Subcutaneous preadipocyte (primary cell): ENCODE measurements at places on chromosomes 16 and 17. TPM values are rescaled to one million over a fixed set of nuclear protein-coding genes. Genes with fewer than 3 reads are reported as not detected.

PPP1R1B gene
- total RNA-seq = 0.37 TPM in 1 of 2 replicates, not detected in the other

ASGR2 gene
- not detected in 2 replicates for total RNA-seq

FOXC2 gene
- 1.1 and 4.5 TPM in 2 replicates for total RNA-seq

C1QTNF1 gene
- total RNA-seq = 27.2 and 40.8 TPM in 2 replicates

CMTM2 gene
- not detected in 2 replicates for total RNA-seq

CCL1 gene
- not detected in 2 replicates for total RNA-seq

APOH gene
- not detected in 2 replicates for total RNA-seq

ZP2 gene
- not detected in 2 replicates for total RNA-seq

MFAP4 gene
- total RNA-seq = 1.2 and 3.7 TPM in 2 replicates

ABCC11 gene
- under 0.01 and 0.39 TPM in 2 replicates for total RNA-seq

SLC35G6 gene
- not detected in 2 replicates for total RNA-seq

WWP2 gene
- total RNA-seq = 19.1 and 30.5 TPM in 2 replicates

KRTAP1-5 gene
- 1.1 and 1.6 TPM in 2 replicates for total RNA-seq

TBC1D3E gene
- total RNA-seq = not detected in 2 replicates

FAM83G gene
- 5.5 and 11.7 TPM in 2 replicates for total RNA-seq

MRPL10 gene
- 40.3 and 41.9 TPM in 2 replicates for total RNA-seq

CNTNAP4 gene
- under 0.01 TPM in 2 replicates for total RNA-seq

ATF7IP2 gene
- 2.5 and 4.0 TPM in 2 replicates for total RNA-seq

CA5A gene
- total RNA-seq = not detected in 2 replicates

NME1 gene
- total RNA-seq = 156 and 164 TPM in 2 replicates

SLC25A11 gene
- total RNA-seq = 50.0 and 50.2 TPM in 2 replicates

KRT28 gene
- not detected in 2 replicates for total RNA-seq

TP53TG3 gene
- 1.4 TPM in 1 of 2 replicates, not detected in the other for total RNA-seq

TMEM235 gene
- total RNA-seq = not detected in 2 replicates

CHST5 gene
- total RNA-seq = 0.20 and 0.73 TPM in 2 replicates

RCVRN gene
- under 0.01 TPM in 1 of 2 replicates, not detected in the other for total RNA-seq

MYOCD gene
- total RNA-seq = not detected in 2 replicates

SEC14L5 gene
- total RNA-seq = 0.59 and 1.1 TPM in 2 replicates

RNF112 gene
- 1.5 and 1.8 TPM in 2 replicates for total RNA-seq

KRT9 gene
- total RNA-seq = not detected in 2 replicates

SMARCD2 gene
- total RNA-seq = 142 and 174 TPM in 2 replicates

RHOT1 gene
- total RNA-seq = 34.2 and 34.9 TPM in 2 replicates

CX3CL1 gene
- not detected in 2 replicates for total RNA-seq
